ENCODE measurements at places on chromosomes 2 and 18.

DNA sequence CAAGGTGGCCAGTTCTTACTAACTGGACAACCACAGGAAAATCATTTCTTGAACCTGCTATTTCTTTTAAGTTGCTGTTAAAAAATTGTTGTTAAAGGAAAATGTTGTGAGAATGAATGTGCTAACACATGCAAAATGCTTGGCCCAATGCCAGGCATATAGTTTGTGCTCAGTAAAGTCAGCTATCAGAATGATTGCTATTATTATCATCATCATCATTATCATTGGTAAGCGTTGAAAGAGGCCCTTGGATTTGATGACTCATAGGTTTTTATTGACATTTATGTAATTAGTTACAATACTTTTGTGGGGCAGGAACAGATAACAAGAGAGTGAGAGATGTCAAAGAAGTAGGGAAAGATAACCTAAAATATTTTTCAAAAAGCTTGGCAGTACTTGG is 394.2 kb upstream of the ZEB2 start:
- DNase-seq = no peak

- DNase-seq = no peak
These were observed 678.3 kb upstream of the ID2 start for GRCh38 chr2:8003462-8004075.

GRCh38 chr18:28002841-28003240 is 174.1 kb downstream of the CDH2 start:
- DNase-seq = no peak

- no peak for DNase-seq
These were observed 901 bp downstream of the SPOPL start for GRCh38 chr2:138502255-138503086.

DNA sequence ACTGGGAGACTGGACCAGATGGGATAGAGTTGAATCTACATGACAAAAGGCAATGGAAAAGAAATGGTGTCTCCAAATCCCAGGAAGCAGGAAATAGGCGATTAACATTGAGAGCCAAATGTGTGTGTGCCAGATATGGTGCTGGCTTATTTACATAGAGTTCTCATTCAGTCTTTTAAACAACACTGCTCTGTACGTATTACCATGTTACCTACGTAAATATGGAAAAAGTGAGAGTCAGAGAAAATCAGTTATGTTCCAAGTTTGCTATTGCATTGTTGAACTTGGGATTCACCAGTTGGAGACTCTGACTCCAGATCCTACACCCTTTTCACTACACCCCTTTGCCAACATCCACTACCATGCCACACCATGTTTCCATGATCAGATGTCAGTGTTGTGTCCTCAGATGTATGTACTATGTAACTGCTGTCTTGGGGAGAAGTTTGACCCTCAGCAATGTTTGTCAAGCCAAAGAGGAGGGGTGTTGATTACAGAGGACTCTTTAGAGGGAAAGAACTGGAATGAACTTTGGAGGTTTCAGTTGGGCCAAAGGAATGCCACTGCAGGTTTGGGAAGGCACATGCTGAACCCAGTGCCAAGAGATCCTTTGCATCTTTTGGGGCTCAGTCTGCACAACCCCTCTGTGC is 19.6 kb upstream of the GREB1 start:
- DNase-seq = no peak

GRCh38 chr18:61883547-61883946 is 9.3 kb downstream of the RNF152 start:
- no peak for DNase-seq

- DNase-seq = no peak
These were observed 560.2 kb upstream of the LRATD1 start for GRCh38 chr2:14072338-14072737.
